ENCODE measurements at places on chromosomes 4 and X.

DNA sequence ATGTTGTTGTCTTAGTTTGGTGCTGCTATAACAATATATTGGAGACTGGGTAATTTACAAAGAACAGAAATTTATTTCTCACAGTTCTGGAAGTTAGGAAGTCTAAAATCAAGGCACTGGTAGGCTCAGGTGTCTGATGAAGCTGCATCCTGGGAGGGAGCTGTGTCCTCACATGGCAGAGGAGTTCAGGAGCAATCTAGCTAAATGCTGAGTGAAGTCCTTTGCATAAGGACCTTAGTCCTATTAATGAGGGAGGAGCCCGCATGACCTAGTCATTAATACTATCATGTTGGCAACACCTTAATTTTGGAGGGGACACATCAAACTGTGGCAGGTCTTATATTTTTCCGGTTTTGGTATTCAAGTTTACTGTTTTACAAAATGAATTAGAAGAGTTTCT lies 36.0 kb upstream of the NSUN7 start:
- no peak for DNase-seq

DNA sequence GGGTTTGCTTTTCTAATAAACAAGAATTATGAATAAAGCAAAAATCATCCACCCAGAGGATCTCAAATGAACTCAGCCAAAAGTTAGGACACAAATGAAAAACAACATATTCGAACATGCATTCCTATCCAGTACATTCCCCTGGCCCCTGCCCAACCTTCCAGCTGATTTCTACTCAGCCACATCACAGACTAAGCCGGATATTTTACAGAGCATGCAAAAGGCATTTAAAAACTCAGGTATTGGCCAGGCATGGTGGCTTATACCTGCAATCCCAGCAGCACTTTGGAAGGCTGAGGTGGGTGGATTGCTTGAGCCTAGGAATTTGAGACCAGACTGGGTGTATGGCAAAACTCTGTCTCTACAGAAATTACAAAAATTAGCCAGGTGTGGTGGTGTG lies 54.6 kb downstream of the RELL1 start:
- DNase-seq, result no peak

GRCh38 chr4:145552181-145552822 lies 66.9 kb upstream of the MMAA start:
- DNase-seq, result no peak

GRCh38 chr4:8724436-8725070 lies 132.0 kb downstream of the CPZ start:
- no peak for DNase-seq

GRCh38 chrX:21490341-21490740 lies 116.1 kb downstream of the CNKSR2 start:
- DNase-seq, result no peak

- no peak for DNase-seq
Measured at GRCh38 chrX:114841051-114841450, 176.4 kb downstream of the IL13RA2 start.

GRCh38 chr4:97585274-97585673 lies 558.0 kb downstream of the STPG2 start:
- DNase-seq, result no peak

GRCh38 chr4:184318852-184319251 lies 101.2 kb upstream of the ENPP6 start:
- no peak for DNase-seq

DNA sequence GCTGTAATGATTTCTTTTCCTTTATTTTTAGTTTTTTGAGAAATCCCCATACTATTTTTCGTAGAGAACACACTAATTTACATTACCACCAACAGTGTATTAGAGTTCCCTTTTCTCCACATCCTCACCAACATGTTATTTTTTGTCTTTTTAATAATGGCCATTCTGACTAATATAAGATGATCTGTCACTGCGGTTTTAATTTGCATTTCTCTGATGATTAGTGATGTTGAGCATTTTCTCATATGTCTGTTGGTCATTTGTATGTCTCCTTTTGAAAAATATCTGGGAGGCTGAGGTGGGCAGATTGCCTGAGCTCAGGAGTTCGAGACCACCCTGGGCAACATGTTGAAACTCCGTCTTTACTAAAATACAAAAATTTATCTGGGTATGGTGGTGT lies 30.2 kb downstream of the SPINK2 start:
- DNase-seq, result no peak

- DNase-seq, result no peak
Measured at GRCh38 chr4:56742080-56742871, 61.2 kb upstream of the HOPX start.

GRCh38 chr4:10949039-10949733 lies 264.6 kb upstream of the CLNK start:
- no peak for DNase-seq

DNA sequence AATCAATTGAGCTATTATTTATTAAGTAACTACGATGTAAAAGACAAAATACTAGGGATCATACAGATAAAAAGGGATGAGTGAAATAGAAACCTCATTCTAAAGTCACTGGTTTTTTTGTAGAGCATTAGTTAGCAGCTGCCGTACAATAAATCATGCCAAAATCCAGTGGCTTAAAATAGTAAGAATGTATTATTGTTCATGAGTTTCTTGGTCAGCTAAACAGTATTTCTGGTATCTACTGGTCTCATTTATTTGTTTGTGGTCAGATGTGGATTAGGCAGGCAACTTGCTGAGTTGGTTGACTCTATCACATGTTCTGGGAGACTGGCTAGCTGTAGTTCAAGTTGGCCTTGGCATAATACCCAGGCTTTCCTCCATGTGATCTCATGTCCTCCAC lies 667.3 kb downstream of the GALNTL6 start:
- no peak for DNase-seq

GRCh38 chrX:8813036-8813435 lies 11.9 kb upstream of the FAM9A start:
- DNase-seq, result no peak

- DNase-seq, result no peak
Measured at GRCh38 chr4:55269995-55270394, 76.0 kb upstream of the SRD5A3 start.

GRCh38 chr4:152996672-152997071 lies 60.5 kb downstream of the FHDC1 start:
- no peak for DNase-seq

Data from erythroblast (primary cell).